AG09309 (cell line): ENCODE measurements at places on chromosomes 12 and 14.

GRCh38 chr12:45720069-45720468 is 9.4 kb upstream of the ARID2 start:
- DNase-seq: no peak

DNA sequence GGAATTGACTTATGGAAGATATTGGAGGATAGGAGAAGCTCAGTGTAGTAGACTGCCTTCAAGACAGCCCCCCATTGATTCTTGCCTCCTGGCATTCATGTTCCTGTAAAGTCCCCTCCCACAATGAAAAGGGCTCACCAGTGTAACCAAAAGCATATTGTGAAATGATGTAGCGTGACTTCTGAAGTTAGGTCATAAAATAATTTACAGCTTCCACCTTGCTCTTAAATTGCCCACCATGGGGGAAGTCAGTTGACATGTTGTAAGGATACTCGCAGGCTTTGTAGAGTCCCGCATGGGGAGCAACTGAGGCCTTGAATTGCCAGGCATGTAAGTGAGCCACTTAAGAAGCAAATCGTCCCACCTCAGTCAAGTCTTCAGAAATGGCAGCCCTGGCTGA is 25.1 kb downstream of the GTSF1 start:
- no peak for DNase-seq

GRCh38 chr12:60977966-60978365 is 1282.2 kb upstream of the USP15 start:
- DNase-seq: no peak

GRCh38 chr12:10453156-10453555 is at the start of gene KLRC1:
TSS of gene KLRC1 (minus strand) at chr12:10453377. CDS start at chr12:10451156, 2,221 bp downstream.
- no peak for DNase-seq

DNA sequence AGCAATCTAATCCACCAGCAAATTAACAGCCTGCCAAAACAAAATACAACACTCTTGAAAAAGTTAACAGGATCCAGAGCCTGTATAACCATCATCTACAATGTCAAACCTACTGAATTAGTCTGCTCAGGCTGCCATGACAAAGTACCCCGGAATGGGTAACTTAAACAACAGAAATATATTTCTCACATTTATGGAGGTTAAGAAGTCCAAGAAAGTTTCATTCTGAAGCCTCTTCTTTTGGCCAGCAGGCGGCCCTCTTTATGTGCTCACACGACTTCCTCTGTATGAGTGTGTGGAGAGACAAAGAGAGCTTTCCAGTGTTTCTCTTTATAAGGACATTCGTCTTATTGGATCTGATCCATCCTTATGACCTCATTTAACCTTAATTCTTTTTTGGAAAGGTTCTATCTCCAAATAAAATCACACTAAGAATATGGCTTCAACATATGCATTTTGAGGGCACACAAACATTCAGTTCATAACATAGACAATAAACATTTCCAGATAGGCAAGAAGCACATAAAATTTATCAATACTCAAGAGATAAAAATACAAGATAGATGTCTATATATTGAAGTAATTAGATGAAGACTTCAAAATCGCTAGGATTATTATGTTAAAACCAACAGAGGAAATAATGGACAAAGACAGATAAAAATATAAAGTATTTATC is 5.9 kb upstream of the RERG start:
- peak; percentile 7 for DNase-seq

GRCh38 chr14:94571395-94571794 is 9.8 kb upstream of the SERPINA5 start:
- no peak for DNase-seq

DNA sequence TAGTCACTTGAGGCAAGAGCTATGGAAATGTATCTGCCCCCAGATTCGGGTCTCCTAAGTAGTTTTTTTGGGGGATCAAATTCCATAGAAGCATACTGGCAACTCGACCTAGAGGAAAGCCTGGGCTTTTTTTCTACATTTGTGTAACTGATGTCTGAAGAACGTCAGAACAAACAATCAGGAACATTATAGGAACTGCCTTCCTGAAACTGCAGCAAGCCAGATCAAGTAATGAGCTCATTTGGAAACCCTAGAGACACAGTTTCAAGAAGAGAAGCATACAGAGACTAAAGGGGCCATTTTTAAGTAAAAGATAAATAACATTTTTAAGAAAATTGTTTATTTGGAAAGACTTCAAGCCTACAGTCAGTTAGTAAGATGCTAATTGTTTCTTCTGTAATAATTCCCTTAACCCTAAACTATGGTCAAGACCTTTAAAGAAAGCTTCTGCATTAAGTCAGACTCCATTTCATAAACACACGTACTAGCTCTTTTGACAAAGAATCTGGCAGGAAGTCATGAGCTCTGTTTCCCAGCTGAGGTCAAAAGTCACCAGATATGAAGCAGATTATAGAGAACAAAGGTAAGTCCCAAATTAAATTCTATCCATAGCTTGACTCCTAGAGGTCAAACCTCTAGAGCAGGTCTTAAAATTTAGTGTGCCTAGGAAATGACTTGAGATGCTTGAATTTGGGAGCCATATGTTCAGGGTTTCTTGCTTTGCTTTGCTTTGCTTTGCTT is 112.8 kb downstream of the EGLN3 start:
- DNase-seq: no peak

GRCh38 chr14:94366146-94366915 is 22.1 kb downstream of the SERPINA1 start:
- no peak for DNase-seq

- DNase-seq: no peak
Measured at GRCh38 chr12:109436188-109436560, 40.9 kb downstream of the KCTD10 start.

- no peak for DNase-seq
Measured at GRCh38 chr14:35503646-35504045, 30.3 kb upstream of the INSM2 start.

DNA sequence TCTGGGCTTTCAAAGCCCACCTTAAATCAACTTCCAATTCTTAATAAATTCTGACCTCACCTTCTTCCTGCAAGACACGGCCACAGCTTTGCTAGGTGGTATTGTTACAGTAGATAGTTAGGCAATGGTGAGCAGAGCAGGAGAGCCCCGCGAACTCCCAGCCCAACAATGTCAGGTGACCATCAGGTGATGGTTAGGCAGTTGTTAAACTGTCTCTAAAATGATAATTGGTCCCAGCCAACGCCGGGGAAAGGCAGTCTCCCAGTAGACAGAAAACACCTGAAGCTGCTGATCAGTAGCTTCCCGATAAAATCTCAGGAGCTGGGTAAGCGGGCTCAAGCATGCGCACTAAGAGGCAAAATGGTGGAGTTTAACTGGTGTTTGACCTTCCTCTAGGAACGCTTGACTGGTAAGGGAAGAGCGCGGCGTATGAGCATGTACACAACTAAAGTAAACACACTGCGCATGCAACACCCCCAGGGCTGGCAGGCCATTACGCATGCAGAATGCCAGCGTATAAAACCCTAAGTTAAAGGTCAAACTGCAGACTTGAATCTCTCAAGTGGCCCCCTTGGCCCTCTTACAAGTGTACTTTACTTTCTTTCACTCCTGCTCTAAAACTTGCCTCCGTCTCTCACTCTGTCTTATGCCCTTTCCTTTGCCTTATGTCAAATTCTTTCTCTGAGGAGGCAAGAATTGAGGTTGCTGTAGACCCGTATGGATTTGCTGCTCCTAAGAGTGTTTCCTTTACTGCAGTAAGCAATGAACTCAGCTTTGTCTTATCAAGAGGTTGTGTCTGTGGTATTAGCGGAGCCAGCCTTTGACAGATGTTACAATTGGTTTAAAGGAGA is 113.5 kb downstream of the C12orf75 start:
- DNase-seq: peak; percentile 45

GRCh38 chr12:58919231-58920101 is 838 bp downstream of the LRIG3 start:
- DNase-seq: no peak

DNA sequence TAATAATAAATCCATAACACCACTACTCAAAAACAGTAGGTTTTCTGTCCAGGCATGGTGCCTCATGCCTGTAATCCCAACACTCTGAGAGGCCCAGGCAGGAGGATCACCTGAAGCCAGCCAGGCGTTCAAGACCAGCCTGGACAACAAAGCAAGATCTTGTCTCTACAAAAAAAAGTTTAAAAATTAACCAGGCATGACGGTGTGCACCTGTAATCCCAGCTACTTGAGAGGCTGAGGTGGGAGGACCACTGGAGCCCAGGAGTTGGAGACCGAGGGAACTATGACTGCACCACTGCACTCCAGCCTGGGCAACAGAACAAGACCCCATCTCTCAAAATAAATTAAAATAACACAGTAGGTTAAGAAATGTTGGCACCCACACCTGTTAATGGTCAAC is 44.5 kb upstream of the AP4S1 start:
- DNase-seq: no peak

DNA sequence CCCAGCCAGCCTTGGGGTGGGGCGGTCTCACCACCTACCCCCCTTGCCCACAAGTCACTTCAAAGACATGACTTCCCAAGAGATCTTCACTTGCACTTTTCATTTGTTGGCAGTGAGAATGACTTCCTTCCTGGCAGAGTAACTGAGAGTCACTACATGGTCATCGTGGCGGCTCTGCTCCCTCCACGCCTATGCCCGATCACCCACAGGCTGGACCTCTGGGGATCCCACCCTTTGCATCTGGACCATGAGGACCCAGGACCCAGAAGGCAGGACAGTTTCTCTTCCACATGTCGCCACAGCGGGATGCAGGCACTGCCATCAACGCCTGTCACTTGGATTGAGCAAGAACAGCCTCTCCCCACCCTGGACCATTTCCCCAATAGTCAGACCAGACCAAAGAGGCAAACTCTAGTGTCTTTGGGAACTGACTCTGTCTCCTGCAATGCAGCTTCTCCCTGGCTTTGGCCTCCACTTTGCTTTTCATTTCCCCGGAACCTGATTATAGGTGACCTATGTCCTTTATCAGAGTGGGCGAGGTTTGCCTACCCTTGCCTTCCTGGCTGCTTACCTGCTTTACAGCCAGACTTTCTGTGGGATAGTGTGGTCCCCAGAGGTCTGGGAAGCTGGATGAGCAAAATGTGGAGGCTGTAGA is 3.6 kb downstream of the VDR start:
- DNase-seq: no peak

GRCh38 chr14:20440882-20441281 is 4.9 kb upstream of the KLHL33 start:
- no peak for DNase-seq

DNA sequence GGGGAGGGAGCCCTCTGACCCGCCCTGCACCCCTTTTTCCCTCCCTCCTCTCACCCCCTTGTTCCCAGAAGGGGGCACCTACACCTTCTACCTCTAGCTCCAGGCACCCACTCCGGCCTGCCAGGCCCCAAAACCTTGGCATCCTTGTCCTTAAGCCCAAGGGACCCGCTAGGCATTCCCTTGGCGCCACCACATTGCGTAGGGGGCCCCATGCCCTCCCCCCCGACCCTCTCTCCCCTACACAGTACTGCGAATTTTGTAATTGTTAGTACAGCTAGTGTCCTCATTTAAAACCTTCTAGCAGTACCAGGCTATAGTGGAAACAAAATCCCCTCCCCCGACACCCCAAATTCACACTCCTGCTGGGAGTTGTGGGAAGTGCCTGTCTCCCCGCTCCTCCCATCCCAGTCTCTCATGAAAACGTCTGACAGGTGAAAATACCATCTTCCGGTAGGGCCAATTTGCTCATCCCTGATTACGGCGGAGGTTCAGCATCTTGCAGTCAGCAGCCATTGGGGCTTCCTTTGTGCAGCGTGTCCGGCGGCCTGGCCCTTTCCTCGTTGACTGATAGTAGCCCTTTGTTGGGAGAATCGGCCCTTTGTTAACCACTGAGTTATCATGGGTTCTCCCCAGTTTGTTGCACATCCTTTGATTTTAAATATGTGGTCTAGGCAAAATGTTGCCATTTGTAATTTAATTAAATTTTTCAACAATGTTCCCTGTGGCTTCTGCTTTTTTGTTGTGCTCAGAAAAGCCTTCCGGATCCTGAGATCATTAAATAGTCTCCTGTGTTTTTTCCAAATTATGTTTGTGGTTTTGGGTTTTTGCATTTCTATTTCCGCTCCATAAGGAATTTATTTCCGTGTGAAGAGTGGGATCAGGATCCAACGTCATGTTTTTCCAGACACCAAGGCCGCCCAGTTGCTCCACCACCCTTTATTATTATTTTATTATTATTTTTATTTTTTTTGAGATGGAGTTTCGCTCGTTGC is 7.9 kb upstream of the CEP170B start:
- DNase-seq: no peak

- no peak for DNase-seq
Measured at GRCh38 chr14:94217116-94217515, 43.0 kb downstream of the PPP4R4 start.

- no peak for DNase-seq
Measured at GRCh38 chr14:60508707-60509437, at the start of gene SIX6. TSS of gene SIX6 (plus strand) at chr14:60509146. CDS start at chr14:60509399, 253 bp downstream.

GRCh38 chr14:51873221-51873893 is 12.9 kb downstream of the GNG2 start:
- peak; percentile 74 for DNase-seq

GRCh38 chr12:97131220-97131981 is 224.3 kb downstream of the NEDD1 start:
- DNase-seq: no peak

GRCh38 chr12:232731-233614 is 19.0 kb upstream of the SLC6A12 start:
- no peak for DNase-seq

GRCh38 chr14:66330228-66330627 is 155.9 kb upstream of the CCDC196 start:
- DNase-seq: no peak

- DNase-seq: no peak
Measured at GRCh38 chr14:69077841-69078240, 75.1 kb downstream of the DCAF5 start.

DNA sequence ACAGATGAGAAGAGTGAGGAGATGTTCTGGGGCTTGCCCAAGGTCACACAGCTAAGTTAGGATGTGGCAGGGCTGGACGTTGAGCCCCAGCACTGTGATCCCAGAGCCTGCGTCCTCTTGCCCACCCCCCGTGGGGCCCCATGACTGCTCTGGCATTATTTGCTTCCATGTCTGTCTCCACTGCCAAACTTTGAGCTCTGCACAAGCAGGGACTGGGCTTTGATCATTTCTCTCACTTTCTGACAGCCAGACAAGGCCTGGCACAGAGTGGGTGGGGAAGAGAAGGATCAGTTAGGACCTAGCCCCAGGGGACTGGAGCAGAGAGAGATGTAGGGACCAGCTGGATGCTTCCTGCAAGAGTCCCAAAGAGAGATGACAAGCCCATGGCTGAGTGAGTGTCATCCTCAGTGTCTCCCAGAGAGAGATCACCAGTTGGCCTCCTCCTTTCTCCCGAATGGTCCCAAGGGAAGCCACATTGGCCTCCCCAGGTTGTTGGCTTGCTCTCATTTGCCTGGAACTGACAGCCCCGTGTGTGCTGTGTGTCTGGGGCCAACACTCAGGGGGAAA is 126.7 kb upstream of the PWP1 start:
- DNase-seq: no peak
